ENCODE measurements at places on chromosomes 16 and 17. TPM values are rescaled to one million over a fixed set of nuclear protein-coding genes. Genes with fewer than 3 reads are reported as not detected.

DNA sequence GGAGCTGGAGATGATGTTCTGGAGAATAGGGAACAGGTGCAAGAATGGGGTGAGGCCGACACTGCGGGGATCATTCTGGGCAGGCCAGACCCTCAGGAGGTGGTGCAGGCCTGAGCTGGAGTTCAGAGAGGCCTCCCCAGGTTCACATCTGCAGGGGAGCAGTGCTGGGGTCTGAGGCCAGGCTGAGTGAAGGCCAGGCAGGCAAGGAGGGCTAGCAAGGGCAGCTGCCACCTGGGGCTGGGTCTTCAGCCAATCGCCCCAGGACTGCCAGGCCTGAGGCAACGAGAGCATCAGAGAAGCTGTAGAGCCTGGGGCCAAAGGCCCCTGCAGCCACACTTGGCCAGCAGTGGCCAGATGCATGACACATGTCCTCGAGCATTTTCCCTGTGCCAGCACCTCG is 14.5 kb downstream of the FOXN1 start:
- ATAC-seq = no peak

DNA sequence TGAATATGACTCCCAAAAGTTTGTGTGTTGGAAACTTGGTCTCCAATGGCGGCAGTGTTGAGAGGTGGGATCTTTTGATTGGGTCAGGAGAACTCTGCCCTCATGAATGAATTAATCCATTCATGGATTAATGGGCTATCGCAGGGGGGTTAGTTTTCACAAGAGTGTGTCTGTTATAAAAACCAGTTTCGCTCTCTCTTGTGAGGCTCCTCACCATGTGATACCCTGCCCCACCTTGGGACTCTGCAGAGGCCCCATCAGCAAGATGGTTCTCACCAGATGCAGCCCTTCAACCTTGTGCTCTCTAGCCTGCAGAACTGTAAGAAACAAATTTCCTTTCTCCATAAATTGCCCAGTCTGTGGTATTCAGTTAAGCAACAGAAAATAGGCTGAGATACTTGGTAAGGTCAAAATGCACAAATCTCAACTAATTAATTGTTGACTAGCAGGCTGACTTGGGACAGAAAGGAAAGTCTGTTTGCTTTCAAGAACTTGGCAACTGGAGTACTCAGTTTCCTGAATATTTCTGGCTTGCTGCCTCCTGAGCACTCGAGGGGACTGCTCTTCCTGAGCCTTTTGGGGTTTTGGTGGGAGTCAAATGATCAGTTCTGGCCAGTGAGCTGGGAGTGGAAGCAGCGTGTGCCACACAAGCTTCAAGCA is 13.8 kb upstream of the CCL17 start:
- ATAC-seq = no peak

Gene TIGD7
- total RNA-seq = 10.1 TPM

GRCh38 chr17:41711669-41712400 is at the start of gene GAST:
GAST (plus strand) TSS chr17:41712331; CDS start chr17:41715437, 3,106 bp downstream.
- ATAC-seq = no peak

- ATAC-seq = no peak
These were observed 11.4 kb upstream of the ARHGAP23 start for GRCh38 chr17:38416840-38417209.

- peak; percentile 45 for ATAC-seq
These were observed 9.5 kb downstream of the DEF8 start for GRCh38 chr16:89958068-89958467.

DNA sequence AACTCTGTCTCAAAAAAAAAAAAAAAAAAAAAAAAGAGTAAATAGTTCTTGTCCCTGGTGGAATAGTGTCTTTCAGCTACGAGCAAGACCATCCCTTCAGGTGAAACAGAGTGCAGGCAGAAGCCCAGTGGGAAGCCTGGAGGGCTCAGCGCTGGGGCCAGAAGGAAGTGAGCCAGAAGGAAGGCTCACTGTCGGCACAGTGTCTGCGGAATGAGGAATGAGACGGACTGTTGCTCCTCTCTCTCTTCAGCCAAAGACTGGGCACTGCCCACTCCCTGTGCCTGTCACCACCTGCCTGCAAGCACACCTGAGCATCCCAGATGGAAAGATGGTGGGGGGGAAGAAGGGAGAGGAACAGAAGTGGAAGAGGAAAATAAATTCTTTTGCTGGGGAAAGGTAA is 7.5 kb downstream of the RSL1D1 start:
- ATAC-seq = no peak

DNA sequence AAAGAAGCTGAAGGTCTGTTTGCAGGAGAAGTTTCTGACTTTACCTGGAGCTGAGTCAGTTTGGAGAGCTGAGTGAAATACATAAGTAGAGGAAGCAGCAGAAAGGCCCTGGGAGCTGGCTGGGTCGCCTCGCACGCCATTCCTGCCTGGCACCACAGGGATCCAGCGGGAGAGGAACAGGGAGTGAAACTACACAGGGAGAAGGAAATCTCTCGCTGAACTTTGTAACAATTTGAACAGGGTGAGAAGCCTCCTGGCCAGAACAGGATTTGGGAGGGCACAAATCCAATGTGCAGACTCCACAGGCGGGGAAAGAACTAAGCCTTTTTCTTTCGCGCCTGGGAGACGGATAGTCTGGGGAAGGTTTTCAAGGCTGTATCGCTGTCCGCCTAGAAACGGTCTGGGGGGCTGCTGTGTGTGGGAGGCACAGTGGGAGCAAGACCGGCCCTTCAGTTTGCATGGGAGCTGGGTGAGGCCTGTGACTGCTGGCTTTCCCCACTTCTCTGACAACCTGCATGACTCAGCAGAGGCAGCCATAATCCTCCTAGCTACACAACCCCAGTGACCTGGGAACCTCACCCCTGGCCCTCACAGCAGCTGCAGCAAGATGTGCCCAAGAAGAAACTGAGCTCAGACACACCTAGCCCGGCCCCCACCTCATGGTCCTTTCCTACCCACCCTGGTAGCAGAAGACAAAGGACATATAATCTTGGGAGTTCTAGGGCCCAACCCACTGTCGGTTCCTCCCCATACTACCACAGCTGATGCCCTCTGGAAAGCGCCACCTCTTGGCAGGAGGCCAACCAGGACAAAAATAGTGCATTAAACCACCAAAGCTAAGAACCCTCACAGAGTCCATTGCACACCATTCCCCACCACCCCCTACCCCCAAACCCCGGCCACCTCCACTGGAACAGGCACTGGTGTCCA is 778.6 kb downstream of the KCNJ2 start:
- ATAC-seq = no peak

DNA sequence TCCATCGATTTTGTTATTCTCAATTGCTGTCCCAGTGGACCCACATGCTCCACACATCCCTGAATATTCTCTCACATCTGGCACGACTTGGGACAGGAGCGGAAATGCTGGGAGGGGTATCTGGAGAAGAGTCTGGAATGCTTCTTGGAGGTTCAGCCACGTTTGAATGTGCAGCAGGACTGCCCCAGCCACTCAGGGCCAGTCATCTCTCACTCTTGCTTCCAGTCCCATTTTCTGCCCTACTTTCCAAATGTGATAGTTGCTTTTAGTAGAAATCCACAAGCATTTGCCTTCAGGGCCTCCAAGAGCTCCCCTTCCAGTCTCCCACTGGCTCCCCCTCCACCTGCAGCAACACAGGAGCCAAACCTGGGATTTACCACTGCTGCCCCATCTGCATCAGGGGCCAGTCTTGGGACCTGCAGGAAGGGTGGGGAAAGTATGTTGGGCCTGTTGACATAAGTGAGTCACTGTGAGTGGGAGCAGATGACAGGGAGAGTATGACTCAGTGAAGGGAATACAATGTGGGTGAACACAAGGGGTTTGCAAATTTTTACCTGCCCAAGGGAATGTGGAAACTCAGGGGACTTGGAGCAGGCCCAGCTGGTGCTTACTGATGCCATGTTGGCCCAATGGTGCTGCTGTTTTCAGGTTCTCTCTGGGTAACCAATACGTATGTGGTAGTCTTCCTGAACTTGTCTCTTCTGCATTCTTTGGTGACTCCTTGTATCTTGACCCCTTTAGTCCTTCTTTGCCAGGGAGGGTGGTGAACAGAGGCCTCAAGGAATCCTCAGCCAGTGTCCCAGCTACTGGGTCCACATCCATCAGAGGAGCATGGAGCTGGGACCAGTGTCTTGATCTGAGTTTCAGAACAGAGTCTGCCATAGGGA is 78.8 kb upstream of the CRHR1 start:
- no peak for ATAC-seq

DNA sequence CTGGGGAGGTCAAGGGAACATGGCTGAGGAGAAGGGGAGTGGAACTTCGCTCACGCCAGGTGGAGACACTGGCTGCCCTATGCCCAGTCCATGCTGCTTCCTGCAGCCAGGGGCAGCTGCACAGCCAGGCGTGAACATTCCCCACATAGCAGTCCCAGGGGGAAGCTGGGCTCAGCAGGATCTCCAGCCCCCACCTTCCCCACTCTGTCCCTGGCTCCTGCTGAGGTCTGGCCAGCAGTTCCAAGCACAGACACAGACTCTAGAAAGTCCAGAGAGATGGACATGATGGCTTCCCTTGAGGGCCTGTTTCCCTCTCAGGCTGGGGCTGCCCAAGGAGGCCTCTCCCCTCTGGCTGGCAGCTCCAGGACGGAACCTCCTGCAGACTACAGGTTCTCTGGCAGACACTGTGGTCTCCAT is 9.3 kb downstream of the JUP start:
- no peak for ATAC-seq

DNA sequence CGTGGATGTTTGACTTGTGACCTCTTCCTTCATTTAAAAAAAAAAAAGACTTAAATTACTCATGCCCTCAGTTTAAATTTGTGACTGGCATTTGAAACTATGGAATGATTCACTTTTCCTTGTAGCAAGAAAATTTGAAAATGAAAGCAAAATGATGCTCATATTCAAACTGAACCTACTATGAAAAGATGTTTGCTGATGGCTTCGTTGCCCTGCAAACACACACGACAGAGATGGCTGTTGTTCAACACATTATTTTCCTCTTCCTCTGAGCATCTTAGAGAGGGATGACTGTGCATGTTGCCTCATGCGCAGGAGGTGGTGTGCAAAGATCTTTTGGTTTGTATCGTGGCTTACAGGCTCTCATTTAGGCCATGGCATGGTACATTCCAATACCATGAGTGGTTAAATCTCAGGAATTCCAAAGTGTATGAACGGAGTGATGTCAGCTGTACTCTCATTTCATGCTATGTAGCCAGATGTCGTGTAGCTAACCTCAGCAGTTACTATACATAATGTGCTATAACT is 164.5 kb downstream of the PRKCA start:
- ATAC-seq = peak; percentile 77

- no peak for ATAC-seq
These were observed 47.0 kb downstream of the NLRC5 start for GRCh38 chr16:57036315-57036714.

DNA sequence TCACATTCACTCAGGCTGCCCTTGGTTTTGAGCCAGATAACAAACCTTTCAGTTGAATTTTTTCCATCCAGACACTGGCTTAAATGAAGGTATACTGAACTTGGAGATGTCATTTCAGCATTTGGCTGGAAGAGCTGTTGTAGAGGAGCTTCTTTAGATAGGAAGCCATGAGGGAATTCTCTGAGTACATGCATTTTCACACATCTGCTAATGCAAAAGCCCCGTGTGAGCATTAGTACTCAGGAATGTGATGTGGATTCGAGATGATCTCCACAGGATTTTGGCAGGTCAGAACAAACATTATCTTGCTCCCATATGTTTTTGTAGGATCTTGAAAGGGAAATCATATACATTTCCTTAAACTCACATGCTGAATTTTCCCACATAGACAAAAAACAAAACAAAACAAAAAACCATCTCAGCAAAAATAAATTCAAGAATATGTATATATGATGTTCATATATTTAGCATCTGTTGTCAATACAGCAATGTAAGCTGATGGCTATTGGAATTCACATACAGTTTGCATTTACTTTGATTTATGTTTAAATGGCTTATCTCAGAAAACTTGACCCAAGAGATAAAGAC is 277.2 kb upstream of the TBX2 start:
- ATAC-seq = no peak

GRCh38 chr16:2048116-2048543 is 345 bp downstream of the TSC2 start:
- no peak for ATAC-seq

DNA sequence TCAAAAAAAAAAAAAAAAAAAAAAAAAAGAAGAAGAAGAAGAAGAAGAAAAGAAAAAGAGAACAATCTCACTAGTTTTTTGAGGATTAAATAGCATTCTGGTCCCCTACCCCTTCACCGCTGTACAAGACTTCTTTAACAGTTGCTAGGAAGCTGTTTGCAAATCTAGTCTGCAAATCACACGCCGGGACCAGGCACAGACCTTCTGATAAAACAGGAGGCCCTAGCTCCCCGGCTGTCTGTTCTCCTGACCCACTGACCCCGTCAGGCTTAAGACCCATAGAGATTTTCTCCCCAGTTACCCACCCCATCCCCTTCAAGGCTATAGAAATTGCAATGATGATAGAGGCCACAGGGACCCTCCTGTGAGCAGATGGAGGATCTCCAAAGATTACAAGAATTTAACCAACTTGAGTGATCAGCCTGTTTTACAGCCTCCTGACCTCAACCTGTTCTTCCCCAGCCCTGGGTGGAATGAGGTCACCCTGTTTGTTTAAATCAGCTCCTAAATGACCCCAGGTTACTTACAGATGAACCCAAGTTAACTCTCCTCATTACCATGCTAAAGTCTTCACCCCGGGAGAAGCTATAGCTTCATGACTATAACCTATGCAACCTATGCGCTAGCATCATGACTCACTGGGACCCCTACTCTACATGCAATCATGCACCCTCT is 11.8 kb upstream of the SULT1A1 start:
- ATAC-seq = peak; percentile 44

- no peak for ATAC-seq
These were observed 17.0 kb upstream of the HYDIN start for GRCh38 chr16:71247478-71247877.

GRCh38 chr17:18002171-18002570 is 29.5 kb downstream of the DRC3 start:
- no peak for ATAC-seq

DNA sequence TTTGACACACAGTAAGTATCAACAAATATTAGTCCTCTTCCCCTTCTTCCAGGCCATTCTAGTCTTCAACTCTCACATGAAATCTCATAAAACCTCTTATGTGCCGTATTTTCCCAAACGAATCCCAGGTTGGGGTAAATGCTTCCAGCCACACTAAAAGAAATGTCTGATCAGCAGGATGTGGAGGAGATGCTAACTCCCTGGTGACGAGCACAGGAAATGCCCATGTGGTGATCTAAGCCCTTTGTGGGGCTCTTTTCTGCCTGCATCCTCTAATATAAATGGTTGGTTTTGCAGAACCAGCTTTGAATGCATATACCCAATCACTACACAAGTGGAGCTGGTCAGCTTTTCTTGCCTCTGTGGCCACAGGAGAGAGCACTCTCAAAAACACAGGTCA is 498.2 kb upstream of the ERCC4 start:
- ATAC-seq = no peak

DNA sequence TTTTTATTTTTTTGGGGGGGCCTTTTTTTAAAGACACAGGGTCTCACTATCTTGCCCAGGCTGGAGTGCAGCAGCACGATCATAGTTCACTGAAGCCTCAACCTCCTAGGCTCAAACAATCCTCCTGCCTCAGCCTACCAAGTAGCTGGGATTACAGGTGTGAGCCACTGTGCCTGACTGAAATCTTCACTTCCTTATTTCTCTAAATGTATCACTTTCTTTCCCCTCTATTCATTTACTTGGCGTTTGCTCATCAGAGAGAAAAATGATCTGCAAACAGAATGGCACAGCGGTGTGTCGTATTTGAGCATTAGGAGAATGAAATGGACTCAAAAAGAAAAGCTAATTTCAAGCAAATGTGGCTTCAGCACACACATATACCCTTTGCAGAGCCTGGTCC is 44.3 kb upstream of the CDH5 start:
- no peak for ATAC-seq
